ENCODE measurements at places on chromosomes 4 and X.

DNA sequence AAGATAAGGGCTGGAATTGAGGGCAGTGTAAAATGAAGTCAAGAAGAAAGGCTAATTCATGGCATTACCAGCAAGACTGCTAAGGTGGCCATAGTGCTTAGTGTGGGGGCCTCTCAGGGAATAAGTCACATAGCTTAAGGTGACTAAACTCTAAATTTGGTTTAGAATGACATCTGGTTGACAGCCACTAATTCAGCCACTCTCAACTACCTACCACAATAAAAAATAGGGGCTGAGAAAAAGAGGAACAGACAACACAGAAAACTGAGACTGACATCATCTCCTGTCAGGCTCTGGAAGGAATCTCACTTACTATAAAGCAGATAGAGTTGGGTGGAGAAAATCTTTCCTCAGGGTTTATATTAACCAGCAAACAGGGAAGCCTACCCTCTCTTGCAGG is 96.9 kb downstream of the CHRDL1 start:
- DNase-seq, result no peak

GRCh38 chrX:7214251-7214650 is 66.3 kb upstream of the PUDP start:
- DNase-seq, result no peak

GRCh38 chr4:64718091-64718490 is 308.8 kb upstream of the TECRL start:
- no peak for DNase-seq

DNA sequence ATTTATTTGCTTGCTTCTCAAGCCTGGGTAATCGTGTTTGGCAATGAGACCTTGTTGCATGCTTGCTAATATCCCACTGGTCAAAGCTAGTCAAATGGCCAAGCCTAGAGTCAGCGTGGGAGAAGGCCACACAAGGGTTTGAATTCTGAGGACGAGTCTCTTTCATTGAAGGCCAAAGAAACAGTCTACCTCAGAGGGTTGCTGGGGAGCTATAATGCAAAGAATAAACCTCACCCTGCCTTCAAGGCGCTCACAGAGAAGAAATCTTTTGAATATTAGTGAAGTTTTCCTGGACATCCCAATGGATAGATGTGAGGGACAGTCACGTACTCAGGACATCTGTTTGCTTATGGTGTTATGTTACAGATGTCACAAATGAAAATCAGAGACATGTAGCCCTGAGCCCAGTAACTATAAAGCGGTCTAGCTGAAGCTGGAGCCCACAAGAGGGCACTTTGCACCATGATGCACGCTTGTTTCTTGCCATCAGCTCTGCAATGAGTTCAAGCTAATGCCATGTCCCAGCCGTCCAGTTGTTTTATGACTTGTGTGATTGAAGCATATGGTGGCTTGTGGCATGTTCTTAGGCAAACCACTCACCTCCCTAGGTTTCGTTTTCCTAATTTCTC is 1.1 kb upstream of the TLR3 start:
- DNase-seq, result peak; percentile 60

- no peak for DNase-seq
Observed at GRCh38 chrX:118526149-118526548, 30.5 kb downstream of the DOCK11 start.

DNA sequence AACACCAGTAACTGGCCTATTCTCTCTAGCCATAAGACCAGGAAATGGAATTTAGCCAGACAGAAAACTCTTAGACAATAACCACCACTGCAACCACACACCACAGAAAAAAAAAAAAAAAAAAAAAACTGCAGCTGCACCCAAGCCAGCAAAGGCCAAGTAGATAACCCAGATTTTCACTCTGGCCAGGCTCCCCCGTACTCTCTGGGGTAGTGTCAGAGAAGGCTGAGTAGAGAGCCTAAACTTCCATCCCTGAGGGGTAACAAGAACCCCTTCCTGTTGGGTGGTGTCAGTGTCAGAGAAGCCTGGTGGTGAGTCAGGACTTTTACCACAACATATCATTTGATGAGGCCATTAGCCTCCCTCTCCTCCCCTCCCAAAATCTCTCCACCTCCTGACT is 5.6 kb upstream of the DLG3 start:
- no peak for DNase-seq
